ENCODE measurements at places on chromosomes 4 and X. TPM values are rescaled to one million over a fixed set of nuclear protein-coding genes. Genes with fewer than 3 reads are reported as not detected.

WAS gene
- 103 TPM for total RNA-seq

ANKRD50 gene
- 0.23 TPM for total RNA-seq

FAAH2 gene
- 7.5 TPM for total RNA-seq

NEIL3 gene
- 0.25 TPM for total RNA-seq

CLIC2 gene
- total RNA-seq, result 0.72 TPM

DNA sequence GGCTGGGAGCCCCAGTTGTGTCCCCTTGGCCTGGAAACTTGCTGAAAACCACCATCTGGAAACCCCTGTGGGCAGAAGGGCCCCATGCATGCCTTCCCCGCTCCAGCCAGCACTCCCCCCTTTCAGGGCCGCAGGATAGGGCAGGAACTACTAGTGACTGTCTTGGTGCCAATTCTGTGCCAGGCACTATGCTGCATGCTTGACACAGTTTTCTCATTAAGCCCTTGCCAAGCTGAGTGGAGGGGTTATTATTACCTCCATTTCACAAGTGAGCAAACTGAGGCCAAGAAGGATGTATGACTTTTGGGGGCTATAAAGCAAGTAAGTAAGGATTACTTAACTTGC is 73.6 kb upstream of the PJA1 start:
- DNase-seq, result no peak
- no peaks in the 10 kb centered on the region for H3K36me3 ChIP-seq
- H3K4me3 ChIP-seq, result no peak overlapping the region
- H3K27ac ChIP-seq, result no peak overlapping the region
- H3K4me1 ChIP-seq, result no peaks in the 10 kb centered on the region
- no peaks in the 10 kb centered on the region for H3K27me3 ChIP-seq

DNA sequence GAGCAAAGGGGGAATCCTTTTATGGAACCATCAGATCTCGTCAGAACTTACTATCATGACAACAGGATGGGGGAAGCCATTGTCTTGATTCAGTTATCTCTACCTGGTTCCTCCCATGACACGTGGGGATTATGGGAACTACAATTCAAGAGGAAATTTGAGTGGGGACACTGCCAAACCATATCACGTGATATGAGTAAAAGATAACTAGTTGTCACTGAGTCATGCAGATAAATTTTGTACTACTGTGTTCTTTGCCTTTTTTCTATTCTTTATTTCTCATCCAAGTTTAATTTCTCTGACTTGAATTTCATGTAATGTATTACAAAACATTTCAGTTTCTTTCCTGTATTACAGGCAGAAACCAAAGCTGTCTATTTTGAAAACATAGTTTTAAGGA is 383.2 kb downstream of the EPHA5 start:
- H3K36me3 ChIP-seq, result no peaks in the 10 kb centered on the region
- DNase-seq, result no peak
- H3K27me3 ChIP-seq, result no peaks in the 10 kb centered on the region
- H3K27ac ChIP-seq, result no peak overlapping the region
- no peaks in the 10 kb centered on the region for H3K4me1 ChIP-seq
- no peak overlapping the region for H3K4me3 ChIP-seq

GRCh38 chrX:133850399-133850798 is 135.0 kb downstream of the GPC3 start:
- no peaks in the 10 kb centered on the region for H3K36me3 ChIP-seq
- no peaks in the 10 kb centered on the region for H3K4me1 ChIP-seq
- H3K27ac ChIP-seq, result no peak overlapping the region
- no peak overlapping the region for H3K4me3 ChIP-seq
- H3K27me3 ChIP-seq, result no peaks in the 10 kb centered on the region

DNA sequence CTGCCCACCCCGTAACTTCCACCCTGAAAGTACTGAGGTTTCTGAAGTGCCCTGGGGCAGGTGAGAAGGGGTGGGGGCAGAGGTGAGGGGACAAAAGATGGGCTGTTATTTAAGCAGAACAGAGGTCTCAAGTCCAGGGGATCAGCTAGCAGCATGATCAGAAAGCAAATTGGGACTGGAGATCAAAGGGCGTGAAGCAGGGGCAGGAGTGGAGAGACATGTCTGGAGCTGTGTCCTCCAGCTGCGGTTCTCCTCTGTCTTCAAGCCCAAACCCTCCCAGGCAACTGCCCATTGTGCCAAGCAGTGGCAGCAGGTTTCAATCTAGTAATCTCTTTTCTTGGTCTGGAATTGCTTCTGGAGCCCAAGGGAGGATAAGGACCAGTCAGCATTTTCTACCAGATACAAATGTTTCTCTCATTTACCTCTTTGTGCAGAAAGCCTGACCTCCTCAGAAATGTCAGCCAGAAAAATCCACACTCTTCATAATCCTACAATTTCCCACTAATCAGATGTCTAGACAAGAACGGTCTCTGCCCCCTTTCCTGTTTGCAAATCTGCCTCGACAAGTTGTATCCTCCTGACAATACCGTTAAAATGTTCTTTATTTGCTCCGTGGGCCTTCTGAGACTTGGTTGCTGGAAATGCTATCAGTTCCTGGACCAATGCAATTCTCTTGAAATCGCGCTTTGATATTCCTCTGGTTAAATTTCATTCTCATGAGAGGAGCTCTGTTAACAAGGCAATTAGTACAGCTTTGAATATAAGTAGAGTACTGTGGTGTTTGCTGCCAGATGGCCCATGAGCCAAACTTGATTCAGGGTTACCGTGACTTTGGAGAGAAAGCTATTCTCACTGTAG is 23.2 kb upstream of the RASL11B start:
- H3K4me3 ChIP-seq, result no peak overlapping the region
- no peaks in the 10 kb centered on the region for H3K4me1 ChIP-seq
- no peaks in the 10 kb centered on the region for H3K36me3 ChIP-seq
- H3K27ac ChIP-seq, result no peak overlapping the region
- DNase-seq, result no peak

- no peak for DNase-seq
- no peaks in the 10 kb centered on the region for H3K27me3 ChIP-seq
- H3K4me3 ChIP-seq, result no peak overlapping the region
Observed at GRCh38 chrX:15416133-15416993, 32.1 kb upstream of the VEGFD start.

DNA sequence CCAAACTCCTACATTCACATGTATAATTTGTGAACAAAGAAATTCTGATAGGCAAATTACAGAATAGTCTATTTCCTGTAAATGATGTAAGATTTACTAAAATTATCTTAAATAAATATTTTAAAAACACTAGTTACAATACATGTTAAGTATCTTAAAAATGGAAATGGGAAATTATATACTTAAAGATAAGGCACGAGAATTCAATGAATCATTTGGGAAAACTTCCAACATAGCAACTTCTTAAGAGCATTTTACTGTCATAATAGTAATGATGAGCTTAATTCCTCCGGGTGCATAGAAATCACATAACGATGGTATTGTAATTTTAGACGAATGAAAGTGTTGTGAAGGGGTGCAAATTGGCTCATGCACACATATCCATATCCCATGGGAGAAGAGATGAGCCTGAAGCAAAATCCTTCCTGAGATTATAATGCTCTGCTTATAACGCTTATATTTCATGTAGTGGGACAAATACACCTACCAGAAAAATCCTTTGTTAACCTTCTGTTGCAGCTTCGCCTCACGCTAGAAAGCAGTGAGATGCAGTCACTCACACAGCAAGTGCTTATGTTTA is 873.5 kb downstream of the PDHA2 start:
- no peak for DNase-seq
- no peaks in the 10 kb centered on the region for H3K27me3 ChIP-seq
- no peak overlapping the region for H3K27ac ChIP-seq
- no peaks in the 10 kb centered on the region for H3K36me3 ChIP-seq
- no peak overlapping the region for H3K4me3 ChIP-seq
- H3K4me1 ChIP-seq, result no peaks in the 10 kb centered on the region

All from T-cell (primary cell).